CD4-positive, alpha-beta T cell treated with Interleukin-4 for 4 hours (primary cell): ENCODE measurements at places on chromosomes 1 and 21.
A peak's percentile ranks its signal among the peaks of the same experiment; 100 is the strongest.

GRCh38 chr1:202010180-202011015 is at the start of gene ELF3:
TSS of gene ELF3 (plus strand) at chr1:202010587. CDS start at chr1:202011137, 550 bp downstream.
- no peak for DNase-seq

DNA sequence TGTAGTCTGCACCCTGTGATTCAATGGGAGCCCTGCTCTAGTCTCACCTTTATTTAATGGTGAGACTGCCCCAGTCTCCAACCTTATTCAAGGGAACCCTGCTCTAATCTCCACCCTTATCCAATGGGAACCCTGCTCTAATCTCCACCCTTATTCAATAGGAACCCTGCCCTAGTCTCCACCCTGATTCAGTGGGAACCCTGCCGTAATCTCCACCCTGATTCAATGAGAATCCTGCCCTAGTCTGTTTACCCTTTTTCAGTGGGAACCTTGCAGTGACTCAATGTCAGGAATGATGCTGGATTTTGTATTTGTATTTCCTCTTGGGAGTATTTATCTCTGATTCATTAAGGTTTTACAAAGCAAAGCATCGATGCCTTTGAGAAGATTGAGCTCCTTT is 39.5 kb downstream of the TRPM2 start:
- DNase-seq: no peak

DNA sequence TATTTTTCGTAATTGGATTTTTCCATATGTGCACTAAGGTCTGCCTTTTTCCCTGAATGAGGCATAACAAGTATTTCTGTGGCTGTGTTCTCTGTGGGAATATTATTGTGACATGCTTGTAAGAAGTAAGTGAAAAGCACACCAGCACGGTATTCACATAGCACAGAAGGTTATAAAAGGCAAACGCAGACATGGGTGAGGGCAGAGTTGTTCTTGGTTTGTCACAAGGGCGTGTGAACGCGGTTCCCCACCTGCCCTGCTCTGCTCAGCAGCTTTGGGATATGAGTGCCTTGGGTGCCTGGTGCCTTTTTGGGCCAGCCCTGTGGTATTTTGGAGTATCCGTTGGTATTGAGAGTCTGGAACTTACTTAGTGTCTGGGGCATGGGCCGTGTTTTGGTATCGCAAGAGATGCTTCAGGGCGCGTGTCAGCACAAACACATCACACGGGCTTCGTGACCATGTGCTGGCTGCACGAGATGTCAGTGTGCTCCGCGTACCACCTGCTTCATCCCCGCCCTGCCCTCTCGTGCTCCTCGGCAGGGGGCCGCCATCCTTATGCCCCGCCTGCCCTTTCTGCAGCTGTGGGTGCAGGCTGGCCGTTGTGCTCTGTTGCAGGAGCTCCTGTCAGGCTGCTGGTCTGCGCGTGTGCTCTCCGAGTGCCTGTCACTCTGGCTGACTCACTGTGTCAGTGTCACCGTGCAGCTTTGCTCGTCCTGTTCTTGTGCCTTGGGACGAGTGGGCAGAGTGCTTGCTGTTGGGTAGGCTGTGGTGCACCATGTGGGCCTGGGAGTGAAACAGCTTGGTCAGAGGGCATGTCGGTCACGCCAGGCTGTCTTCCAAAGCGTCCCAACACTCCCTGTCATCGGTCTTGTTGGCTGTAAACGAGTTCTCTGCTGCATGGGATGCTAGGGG is 15.0 kb downstream of the SKI start:
- DNase-seq: no peak

GRCh38 chr1:93677729-93678128 is 3.9 kb downstream of the BCAR3 start:
- no peak for DNase-seq

DNA sequence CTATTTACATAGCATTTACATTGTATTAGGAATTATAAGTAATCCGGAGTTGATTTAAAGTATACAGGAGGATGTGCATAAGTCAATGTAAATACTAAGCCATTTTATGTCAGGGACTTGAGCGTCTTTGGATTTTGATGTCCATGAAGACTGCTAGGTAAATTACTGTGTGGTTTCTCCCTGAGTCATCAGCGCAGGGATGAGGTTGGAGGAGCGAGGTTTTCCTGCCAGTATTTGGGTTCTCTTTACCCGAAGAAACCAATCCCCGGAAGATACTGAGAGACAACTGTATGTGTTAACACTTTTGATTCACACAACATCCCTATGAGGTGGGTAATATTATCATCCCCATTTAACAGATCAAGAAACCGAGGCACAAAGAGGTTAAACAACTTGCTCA is 29.3 kb downstream of the BATF3 start:
- no peak for DNase-seq

DNA sequence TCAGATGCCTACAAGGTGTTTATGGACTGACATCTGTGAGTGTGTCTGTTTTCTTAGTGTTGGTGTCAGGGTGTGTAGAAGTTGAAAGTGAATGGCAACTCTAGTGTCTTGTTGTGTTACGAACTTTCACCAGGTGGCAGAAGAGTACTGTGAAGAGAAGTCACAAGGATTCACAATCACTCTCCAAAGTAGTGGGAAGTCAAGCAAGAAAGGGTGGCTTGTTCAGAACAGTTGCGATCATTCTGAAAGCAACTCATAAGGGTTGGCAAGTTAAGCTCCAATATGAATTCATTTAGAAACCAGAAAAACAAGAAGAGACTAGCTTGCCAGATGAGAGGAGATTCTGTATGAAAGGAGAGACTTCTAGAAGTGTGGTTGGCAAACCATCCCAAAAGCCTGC is 86.1 kb downstream of the FASLG start:
- peak; percentile 75 for DNase-seq

DNA sequence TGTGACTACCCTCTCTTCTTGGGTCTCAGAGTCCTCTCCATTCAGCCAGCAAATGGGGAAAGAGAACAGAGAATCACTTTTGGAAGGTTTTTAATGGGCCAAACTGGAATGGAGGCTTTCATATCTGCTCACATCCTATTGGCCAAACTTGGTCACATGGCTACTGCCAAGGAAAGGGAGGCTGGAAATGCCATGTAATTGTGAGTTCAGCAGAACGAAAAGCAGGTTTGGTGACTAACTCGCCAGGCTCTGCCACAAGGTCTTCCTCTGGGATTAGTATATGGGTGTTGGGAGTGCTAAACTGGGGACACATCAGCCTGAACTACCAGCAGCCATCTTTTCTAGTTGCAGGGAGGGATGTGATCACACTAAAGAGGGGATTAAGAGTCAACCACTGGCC is 19.2 kb downstream of the RD3 start:
- no peak for DNase-seq

DNA sequence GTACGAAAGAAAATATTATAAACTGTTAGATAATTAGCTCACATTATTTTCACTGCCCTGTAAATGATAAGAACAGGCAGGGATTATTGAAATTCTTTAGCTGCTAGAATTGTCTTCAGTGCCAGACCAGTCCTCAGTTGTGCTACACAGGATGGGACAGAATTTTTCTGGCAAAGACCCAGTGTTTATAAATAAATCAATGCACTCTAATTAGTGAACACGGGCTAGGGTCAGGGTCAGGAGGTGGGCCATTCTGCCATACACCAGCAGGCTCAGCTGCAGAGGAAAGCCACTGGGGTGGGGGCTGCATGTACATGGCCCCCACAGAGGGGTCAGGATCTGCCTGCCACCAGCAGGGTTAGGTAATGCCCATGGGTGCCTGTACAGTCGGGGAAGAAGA is 6.4 kb downstream of the BCAR3 start:
- no peak for DNase-seq

DNA sequence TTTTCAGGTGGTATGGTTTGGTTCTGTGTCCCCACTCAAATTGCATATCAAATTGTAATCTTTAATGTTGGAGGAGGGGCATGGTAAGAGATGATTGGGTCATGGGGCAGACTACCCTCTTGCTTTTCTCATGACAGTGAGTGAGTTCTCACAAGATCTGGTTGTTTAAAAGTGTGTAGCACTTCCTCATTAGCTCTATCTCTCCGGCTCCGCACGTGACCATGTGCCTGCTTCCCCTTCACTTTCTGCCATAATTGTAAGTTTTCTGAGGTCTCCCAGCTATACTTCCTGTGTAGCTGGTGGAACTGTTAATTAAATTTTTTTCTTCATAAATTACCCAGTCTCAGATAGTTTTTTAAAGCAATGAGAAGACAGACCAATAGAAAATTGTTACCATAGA is 843.2 kb downstream of the AMY1C start:
- no peak for DNase-seq

DNA sequence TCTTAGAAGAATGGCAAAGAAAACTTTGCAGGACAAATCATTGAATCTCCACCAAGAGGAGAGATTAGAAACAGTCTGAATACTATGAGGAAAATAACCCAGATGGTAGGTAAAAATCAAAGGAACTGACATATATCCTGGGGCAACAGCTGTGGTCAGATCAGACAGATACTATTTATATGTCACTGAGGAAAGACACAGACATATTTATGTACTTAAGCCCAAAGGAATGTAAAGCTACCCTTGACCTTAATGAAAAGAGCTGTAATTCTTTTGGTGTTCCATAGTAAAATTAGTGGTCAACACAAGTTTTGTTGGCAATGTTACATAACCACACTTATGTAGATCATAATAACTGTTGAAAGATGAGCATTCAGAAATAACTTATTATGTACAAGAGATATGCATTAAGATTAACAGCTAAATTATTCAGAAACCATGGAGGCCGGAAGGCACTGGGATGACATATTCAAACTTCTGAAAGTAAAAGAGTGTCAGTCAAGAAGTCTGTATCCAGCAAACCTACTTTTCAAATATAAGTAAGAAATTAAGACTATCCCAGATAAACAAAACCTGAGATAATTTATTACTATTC is 166.1 kb upstream of the SAMSN1 start:
- no peak for DNase-seq

DNA sequence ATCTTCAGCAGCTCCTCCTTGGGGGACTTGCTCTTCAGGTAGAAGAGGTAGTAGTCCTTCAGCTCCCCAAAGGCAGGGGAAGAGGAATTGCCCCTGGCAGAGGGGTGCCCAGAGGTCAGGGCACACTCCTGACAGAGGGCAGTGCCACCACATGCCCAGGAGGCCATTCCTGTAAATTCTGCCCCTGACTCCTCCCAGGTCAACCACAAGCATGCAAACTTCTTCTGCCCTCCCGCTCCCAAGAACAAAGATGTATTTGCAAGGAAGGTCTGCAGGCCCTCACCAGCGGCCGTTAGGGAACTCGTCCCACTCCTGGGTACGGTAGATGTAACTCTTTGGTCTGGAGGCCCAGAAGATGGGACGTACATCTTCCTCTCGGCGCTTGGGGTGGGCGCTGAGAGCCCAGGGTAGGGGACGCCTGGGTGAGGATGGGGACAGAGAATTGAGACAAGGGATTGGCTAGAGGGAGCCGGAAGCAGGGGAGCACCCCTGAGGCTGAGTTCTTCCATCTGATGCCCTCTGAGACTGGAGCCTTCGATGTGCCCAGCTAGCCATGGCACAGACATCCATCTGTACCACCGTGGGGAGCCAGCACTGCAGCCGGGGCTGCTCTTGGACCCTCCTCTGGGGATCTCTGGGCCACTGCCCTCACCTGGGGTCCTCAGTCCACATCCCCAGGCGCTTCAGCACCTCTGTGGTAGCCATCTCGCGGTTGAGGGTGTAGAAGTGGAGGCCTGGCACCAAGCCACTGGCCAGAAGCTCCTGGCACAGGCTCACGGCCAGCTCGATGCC is 11.1 kb downstream of the MTHFR start:
- no peak for DNase-seq
